ENCODE measurements at places on chromosomes 5 and 9.

GRCh38 chr5:58457050-58457449, 2.8 kb downstream of the PLK2 start:
- DNase-seq, result no peak

GRCh38 chr9:3962496-3962895, 337.4 kb downstream of the GLIS3 start:
- no peak for DNase-seq

GRCh38 chr9:16611983-16612382, 258.5 kb downstream of the BNC2 start:
- no peak for DNase-seq

DNA sequence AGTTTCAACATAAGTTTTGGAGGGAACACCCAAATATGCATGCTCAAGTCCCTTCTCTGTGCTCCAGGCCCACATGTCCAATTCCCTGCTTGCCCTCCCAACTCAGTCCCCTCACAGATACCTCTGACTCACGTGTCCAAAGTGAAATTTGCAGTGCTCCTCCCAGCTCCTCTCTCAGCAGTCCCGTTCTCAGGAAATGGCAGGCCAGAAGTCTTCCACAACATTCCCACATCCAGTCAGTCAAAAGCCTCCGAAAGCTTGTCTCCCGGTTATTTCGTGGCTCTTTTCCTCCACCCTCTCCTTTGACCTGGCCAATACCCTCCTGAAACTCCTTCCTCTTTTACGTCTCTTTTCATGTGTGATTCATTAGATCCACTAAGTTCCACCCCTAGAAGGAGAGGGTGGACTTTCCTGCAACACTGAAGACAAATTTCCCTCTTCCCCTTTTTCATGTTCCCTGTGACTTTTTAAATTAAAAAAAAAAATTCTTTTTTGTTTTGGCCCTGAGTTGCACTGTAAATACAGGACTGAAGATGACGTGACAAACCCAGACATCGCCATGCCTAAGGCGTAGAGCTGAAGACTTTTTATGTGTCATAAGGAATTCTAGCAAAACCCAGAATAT, 12.8 kb upstream of the MGAT1 start:
- no peak for DNase-seq

- no peak for DNase-seq
Observed at GRCh38 chr5:144004751-144005150, 165.7 kb downstream of the YIPF5 start.

DNA sequence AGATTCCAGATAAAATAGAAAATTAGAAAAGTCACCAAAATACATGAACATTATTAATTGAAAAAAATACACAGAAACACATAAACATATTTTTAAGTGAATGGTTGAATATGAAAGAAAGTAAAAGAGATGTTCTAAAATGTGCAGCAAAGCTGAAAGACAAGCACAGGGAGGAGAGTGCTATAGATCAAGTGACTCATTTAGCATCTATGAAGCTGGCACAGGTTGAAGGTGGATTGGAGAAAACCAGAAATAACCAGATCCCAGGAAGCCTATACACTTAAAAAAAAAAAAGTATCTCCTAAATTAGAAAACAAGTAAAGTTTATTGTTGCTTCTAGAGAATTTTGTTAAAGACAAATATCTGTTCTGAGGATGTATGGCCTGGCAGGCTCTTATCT, 338.9 kb downstream of the CDH12 start:
- no peak for DNase-seq

GRCh38 chr5:6730807-6731206, 17.6 kb downstream of the TENT4A start:
- DNase-seq, result no peak

DNA sequence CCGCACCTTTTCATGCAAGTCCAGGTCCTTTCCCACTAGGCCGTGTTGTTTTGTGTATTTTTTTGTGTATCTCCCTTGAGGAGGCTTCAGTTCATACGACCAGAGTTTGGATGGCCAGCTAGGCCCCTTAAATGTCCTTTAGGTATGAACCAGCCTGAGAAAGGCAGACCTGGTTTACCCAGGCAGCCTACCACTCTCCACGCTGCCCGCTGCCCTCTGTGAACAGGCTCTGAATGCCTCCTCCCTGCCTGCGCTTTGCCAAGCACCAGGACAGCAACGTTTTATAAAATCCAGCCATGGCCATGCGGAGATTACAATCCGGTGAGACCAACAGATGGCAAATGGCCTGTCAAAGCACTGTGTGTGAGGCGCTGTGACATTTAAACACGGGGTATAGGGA, 626 bp upstream of the CLTB start:
- DNase-seq, result no peak

DNA sequence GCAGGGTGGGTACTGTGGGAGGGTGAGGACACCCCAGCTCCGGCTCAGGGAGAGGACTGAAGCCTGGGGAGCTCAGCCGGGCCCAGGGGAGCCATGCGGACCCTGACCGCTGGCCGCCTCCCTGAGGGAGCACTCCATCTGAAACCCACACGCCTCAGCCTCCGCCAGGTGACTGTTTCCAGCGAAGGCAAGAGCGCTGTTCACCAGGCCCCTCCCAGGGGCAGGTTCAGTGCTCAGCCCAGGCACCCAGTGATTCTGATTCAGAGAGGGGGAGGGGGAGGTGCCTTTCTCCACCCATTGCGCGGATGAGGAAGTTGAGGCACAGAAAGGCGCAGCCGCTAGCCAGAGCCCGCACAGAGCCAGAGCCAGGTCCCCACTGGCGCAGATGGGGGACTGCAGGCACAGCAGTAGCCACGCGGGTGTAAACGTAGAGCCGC, 27.0 kb downstream of the ADGRD2 start:
- no peak for DNase-seq

- DNase-seq, result no peak
Observed at GRCh38 chr5:59133764-59134261, 550.9 kb downstream of the RAB3C start.

DNA sequence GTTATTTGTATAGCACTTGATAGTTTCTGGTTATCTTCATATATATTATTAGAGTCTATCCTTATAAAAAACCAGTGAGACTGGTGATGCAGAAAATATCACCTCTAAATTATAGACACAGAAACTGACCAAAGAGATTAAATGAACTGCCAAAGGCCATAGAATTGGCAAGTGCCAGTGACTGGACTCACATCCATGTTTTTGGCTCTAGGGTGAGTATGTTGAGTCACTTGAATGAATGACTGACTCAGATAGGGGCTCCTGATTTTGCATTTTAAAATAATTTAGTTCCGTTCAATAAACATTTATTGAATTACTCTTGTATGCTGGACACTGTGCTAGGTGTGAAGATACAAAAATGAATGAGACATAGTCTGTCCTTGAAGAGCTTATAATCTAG, 70.7 kb downstream of the NR2F1 start:
- DNase-seq, result no peak

DNA sequence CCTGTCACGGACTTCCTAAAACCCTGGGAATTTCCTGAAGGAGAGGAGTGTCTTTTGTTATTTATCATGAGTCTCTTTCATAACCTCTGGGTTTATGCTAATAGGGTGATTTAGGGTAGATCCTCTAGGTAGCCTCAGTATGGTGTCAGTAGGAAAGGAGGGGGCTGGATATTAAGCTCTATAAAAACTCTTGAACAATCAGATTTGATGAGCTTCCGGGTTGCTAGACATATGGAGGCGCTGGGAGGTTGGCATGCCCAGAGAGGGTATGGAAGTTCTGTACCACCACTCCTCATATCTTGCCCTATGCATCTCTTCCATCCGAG, 15.6 kb upstream of the PTBP3 start:
- no peak for DNase-seq

DNA sequence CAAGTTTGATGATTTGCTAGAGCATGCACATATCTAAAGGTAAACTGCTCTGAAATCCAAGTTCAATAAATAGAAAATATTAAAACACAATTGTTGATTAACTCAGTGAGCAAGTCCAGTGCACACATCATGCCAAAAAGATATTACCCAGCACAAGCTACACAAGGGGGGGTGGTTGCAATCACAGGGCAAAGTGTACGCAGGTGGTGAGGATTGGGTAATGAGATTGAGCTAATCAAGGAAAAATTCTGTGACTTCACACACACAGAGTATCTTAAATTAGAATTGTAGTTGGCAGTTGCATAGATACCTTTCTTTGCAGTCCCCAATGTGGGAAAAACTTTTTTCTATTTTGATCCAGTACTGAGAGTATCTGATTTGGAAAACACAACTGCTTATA, 156.1 kb upstream of the NTRK2 start:
- DNase-seq, result no peak

DNA sequence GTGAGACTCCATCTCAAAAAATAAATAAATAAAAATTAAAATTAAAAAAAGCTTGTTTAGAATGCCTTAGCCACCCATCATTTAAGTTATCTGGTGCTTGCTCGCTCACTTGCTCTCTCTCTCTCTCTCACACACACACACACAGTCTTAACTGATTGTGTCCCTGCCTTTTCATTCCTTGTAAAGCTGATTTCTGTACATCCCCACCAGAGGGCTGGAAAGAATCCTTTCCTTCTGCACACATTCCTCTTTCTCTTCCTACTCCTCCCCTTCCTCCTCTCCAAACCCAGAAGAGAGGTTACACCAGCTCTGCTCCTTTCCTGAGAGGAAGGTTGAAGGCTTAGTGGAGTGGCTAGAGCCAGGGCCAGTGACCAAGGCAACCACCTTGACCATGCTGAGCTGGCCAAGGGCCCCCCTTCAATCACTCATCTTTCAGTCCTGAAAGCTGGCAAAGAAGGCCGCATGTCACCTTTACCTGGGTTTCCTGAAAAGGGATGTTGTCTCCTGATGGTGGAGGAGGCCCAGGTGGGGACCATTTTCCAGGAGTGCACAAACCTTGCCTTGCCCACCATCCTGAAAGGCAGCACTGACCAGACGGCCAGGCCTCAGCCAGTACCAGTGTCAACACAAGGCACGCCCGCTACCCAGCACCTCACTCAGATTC, 25.6 kb downstream of the STK10 start:
- no peak for DNase-seq

DNA sequence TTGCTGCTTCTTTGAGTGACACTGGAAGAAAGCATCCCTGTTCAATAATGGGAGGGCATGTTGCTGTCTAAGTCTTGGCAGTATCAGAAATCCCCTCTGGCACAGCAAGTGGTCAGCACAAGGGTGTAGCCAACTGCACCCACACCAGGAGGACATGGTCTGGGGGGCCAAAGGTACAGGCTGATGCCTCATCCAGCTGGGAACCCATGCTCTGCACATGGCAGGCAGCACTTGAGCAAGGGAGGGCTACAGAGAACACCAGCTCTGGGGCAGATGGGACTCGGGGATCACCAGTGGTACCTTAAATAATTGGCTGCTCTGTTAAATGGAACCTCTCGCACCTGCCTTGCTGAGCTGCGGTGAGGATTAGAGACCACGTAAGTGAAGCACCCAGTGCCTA, 265.2 kb downstream of the SYK start:
- DNase-seq, result no peak

DNA sequence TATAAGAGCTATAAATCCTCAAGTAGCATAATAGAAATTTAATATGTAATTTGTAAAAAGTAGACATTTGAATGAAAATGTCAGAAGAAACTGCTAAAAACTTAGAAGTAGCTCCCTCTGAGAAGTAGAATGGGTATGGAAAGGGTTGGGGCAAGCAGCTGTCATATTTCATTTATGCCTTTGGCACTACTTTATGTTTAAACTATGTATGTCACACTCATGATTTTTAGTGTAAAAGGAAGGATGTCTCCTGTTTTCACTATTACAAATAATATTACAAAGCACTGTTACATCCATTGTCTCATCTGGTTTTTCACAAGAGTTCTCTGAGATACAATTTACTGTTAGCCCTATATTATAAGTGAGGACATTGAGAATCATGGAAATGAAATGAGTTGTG, 96.3 kb upstream of the ZNF462 start:
- DNase-seq, result no peak

DNA sequence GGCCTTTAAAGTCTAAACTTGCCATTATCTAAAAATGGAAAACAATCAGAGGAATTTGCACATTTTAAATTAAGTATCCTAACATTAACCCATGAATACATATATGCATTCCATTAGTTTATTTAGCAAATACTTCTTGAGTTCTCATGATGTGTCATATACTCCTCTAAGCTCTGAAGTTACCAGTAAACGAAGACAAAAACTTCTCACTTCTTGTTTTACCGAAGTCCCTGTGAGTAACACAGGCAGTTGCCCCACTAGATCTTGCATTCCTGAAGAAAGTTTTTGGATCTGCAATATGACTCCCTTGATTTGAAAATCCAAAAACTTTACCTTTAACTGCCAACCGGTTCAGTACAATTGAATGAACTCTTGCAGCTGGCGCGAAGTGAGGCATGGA, 439.0 kb upstream of the MPDZ start:
- DNase-seq, result no peak

GRCh38 chr5:42591015-42591414, 165.6 kb upstream of the CCDC152 start:
- no peak for DNase-seq

GRCh38 chr9:16726718-16727451, 143.6 kb downstream of the BNC2 start:
- no peak for DNase-seq

- DNase-seq, result no peak
Observed at GRCh38 chr5:66931651-66932050, 264.9 kb downstream of the CD180 start.

GRCh38 chr5:147565524-147565923, 55.7 kb upstream of the DPYSL3 start:
- DNase-seq, result no peak

DNA sequence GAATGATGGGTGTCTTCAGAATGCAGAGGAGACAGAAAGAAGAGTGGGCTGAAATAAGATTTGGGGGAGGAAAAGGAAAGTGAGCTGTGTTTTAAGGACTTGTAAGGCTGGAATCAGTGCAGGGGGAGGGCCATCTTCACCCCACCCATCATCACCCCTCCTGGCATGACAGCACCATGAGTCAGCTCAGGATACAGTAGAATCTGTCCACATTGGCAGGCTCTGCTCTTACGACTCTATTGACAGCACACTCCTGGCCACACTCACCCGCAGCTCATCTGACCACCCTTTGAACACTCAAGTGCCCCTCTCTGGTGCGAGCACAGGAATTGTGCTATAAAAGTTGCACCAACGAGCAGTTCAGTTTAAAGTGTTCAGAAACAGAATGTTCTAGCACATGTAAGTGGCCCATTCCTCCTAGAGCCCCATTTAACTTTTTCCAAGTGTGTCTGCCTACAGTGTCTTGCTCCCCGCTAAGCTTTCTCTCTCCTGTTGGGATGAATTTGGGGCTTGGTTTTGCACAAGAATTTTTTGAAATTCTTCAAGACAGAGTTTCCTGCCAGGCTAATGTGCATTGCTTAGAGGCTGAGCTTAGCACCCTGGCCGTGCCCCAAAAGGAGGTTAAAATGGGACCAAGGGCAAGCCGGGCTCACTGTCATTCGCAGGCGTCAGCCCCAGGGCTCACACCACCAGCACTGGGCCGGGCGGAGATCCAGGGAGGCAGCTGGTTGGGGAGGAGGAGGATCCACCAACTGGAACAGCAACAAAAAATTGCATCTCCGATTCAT, 12.0 kb downstream of the ADRA1B start:
- DNase-seq, result no peak

- DNase-seq, result no peak
Observed at GRCh38 chr9:89234205-89235067, 55.8 kb upstream of the SHC3 start.

- no peak for DNase-seq
Observed at GRCh38 chr5:125452991-125453390, 706.6 kb upstream of the ZNF608 start.
